ENCODE measurements at places on chromosomes 2 and 18. TPM values are rescaled to one million over a fixed set of nuclear protein-coding genes. Genes with fewer than 3 reads are reported as not detected.

GRCh38 chr2:46366668-46367052, 69.5 kb downstream of the EPAS1 start:
- no peak for DNase-seq
- no peaks in the 10 kb centered on the region for H3K27me3 ChIP-seq
- H3K36me3 ChIP-seq: peaks cover 12% of the 10 kb centered on the region
- H3K4me3 ChIP-seq: no peak overlapping the region
- peaks cover 14% of the 10 kb centered on the region for H3K4me1 ChIP-seq

- H3K27me3 ChIP-seq: no peaks in the 10 kb centered on the region
- no peaks in the 10 kb centered on the region for H3K4me1 ChIP-seq
- H3K4me3 ChIP-seq: no peak overlapping the region
- DNase-seq: no peak
- H3K36me3 ChIP-seq: no peaks in the 10 kb centered on the region
These were observed 348.3 kb upstream of the SYT4 start for GRCh38 chr18:43625582-43625981.

GRCh38 chr2:135991861-135992260, 6.4 kb upstream of the DARS1 start:
- H3K4me3 ChIP-seq: no peak overlapping the region
- no peaks in the 10 kb centered on the region for H3K4me1 ChIP-seq
- DNase-seq: no peak

DNA sequence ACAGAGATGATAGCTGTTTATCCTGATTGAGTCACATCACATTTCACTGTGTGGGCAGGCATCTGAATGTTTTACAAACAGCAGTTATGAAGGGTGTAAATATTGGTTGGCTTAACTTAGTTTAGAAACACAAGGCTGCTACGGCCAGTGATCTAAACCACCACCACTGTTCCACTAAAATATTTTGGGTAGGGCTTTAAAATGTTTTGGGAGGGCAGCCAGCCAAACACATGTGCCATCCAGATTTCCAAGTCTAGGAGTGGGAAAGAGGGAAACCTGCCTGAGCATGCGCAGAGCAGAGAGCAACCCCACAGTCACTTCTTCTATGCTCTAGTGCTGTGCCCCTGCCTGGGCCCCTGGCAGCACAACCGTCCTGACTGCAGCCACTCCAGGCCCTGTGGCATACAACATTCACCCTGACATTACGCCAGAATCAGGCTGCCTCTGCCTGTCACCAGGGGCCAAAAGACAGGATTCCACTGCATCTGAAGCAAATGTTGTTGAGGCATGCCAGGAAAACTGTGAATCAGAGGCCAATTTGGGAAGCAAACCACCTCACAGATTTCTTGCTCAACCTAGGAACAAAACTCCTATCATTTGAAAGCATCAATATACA, 74.8 kb upstream of the COL5A2 start:
- peak; percentile 73 for DNase-seq
- no peaks in the 10 kb centered on the region for H3K27me3 ChIP-seq
- no peaks in the 10 kb centered on the region for H3K36me3 ChIP-seq
- H3K27ac ChIP-seq: peak overlapping the region; percentile 51
- H3K4me3 ChIP-seq: no peak overlapping the region

DNA sequence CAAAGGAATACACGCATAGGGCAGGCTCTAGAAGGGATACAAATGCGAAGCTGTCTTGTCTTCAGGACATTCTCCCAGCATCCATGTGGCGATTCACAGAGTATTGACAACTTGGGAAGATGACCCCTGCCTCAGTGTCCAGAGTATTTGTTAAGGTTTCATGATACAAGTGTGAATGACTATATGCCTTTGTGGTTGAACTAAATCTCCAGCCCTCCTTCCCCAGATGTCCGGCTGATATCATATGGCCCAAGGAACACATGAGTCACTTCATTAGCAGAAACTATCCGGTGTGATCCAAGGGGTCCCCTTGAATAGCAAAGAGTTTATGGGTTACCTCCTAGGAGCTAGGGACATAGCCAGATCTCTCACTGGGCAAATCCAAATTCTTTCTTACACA, 151.0 kb downstream of the INSIG2 start:
- H3K27ac ChIP-seq: no peak overlapping the region
- H3K27me3 ChIP-seq: no peaks in the 10 kb centered on the region
- DNase-seq: no peak
- no peaks in the 10 kb centered on the region for H3K4me1 ChIP-seq
- H3K36me3 ChIP-seq: no peaks in the 10 kb centered on the region

- no peak overlapping the region for H3K27ac ChIP-seq
- no peaks in the 10 kb centered on the region for H3K27me3 ChIP-seq
- no peak overlapping the region for H3K4me3 ChIP-seq
These were observed 103.5 kb downstream of the MSH2 start for GRCh38 chr2:47506436-47506835.

DNA sequence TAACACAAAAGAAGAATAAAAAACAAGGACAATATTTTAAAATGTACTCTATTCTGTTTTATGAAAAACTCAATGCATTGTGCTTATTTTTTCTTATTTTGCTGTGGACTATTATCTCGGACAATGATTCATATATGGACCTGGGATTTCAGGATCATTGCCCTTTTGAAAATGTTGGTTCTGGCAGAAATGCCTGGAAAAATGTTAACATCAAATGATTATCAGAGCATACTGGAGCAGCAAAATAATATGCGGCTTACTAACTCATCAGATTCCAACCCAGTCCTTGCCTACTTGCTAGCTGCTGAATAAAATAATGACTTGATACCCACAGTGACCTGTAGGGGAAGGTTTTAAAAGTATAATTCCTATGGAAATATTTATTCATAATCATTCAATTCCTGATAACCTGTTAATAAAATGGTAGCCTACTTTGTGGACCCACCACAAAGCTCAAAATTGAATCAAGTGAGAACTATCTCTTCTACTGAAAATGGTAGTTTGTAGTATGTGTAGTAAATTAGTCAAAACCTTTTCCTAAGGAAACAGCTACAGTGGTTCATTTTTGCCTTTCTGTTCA, 117.4 kb downstream of the NEB start:
- H3K4me1 ChIP-seq: no peaks in the 10 kb centered on the region
- H3K4me3 ChIP-seq: no peak overlapping the region
- H3K27me3 ChIP-seq: no peaks in the 10 kb centered on the region
- no peaks in the 10 kb centered on the region for H3K36me3 ChIP-seq

DNA sequence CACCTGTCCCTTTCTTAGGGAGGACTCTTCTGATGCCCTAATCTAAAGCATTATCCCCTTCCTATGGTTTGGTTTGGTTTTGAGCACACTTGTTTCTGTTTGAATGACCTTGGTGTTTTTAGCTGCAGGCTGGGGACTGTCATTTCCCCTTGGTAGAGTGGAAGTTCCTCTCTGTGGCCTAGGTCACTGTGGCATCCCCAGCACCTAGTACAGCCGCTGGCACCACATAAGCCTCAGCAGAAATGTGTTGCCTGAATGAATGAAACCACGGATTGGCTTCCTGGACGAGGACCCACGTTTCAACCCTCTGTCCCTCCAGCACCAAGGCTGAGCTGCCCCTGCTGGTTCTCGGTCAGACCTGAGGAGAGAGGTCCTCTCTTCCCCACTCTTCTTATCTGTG, 159.9 kb downstream of the CTIF start:
- H3K4me3 ChIP-seq: no peak overlapping the region
- no peaks in the 10 kb centered on the region for H3K36me3 ChIP-seq
- H3K4me1 ChIP-seq: no peaks in the 10 kb centered on the region
- no peak overlapping the region for H3K27ac ChIP-seq
- H3K27me3 ChIP-seq: no peaks in the 10 kb centered on the region
- no peak for DNase-seq

GRCh38 chr2:223601932-223602666, at the start of gene SCG2:
TSS of gene SCG2 (minus strand) at chr2:223602361. CDS start at chr2:223599282, 3,079 bp downstream.
- H3K27me3 ChIP-seq: no peaks in the 10 kb centered on the region
- no peak within 1 kb of the TSS for H3K4me3 ChIP-seq
- no peaks in the 10 kb centered on the region for H3K4me1 ChIP-seq
- DNase-seq: peak; percentile 80

GRCh38 chr2:29011418-29012060, 30.4 kb downstream of the TOGARAM2 start:
- H3K4me1 ChIP-seq: peaks cover 19% of the 10 kb centered on the region
- no peaks in the 10 kb centered on the region for H3K36me3 ChIP-seq
- no peak overlapping the region for H3K27ac ChIP-seq
- H3K4me3 ChIP-seq: no peak overlapping the region
- H3K27me3 ChIP-seq: no peaks in the 10 kb centered on the region
- no peak for DNase-seq

GRCh38 chr2:121293450-121294325, 8.7 kb upstream of the TFCP2L1 start:
- no peak overlapping the region for H3K27ac ChIP-seq
- H3K4me3 ChIP-seq: no peak overlapping the region
- DNase-seq: no peak
- no peaks in the 10 kb centered on the region for H3K27me3 ChIP-seq
- H3K4me1 ChIP-seq: no peaks in the 10 kb centered on the region

DNA sequence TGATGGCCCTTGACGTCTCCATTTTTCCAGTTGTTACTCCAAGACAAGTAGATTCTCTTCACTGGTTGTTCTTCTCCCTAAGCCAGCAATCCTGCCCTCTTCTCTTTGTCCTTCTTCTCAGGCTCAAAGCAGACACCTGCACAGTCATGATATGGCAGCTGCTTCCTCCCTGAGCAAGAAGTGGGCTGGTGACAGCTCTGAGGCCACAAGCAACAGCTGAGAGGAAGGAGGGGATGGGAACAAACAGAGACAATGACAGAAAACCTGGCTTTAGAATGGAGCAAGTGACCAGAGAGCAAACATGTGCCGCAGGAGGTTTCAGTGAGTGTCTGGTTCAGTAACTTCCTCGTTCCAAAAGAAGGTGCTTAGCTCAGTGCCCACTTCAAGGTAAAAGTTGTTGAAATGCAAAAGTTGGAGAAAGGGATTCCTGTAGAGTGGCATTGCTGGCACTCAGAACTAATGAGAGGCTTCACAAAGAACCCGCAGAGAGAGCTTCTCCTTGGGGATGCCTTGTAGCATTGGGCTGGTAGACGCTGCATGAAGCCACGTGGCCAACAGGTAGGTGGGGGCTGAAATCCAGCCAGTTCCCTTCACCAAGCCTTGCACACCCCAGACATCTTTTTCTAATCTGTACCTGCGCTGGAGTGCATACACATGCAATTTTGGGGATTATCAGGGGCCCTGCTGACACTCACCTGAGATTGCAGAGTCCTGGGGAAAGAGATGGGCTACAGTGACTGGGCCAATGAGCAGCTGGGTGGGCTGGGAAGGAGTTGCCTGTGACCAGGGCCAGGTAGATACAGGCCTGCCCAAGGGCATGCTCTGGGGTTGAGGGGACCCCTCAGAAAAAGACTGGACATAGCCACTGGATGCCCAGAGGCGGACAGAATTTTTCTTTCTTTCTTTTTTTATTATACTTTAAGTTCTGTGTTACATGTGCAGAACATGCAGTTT, 153.3 kb upstream of the RAB12 start:
- no peak for DNase-seq
- no peaks in the 10 kb centered on the region for H3K27me3 ChIP-seq
- no peak overlapping the region for H3K4me3 ChIP-seq
- no peaks in the 10 kb centered on the region for H3K36me3 ChIP-seq
- no peaks in the 10 kb centered on the region for H3K4me1 ChIP-seq
- H3K27ac ChIP-seq: no peak overlapping the region

GRCh38 chr2:64325477-64325851, 128.5 kb upstream of the LGALSL start:
- H3K27ac ChIP-seq: no peak overlapping the region
- H3K36me3 ChIP-seq: no peaks in the 10 kb centered on the region

- peaks cover 16% of the 10 kb centered on the region for H3K4me1 ChIP-seq
- H3K27me3 ChIP-seq: no peaks in the 10 kb centered on the region
- no peak overlapping the region for H3K27ac ChIP-seq
These were observed 24.3 kb upstream of the PSME4 start for GRCh38 chr2:53994818-53995808.

The DNAJC5G gene
- total RNA-seq: not detected

The NCKAP5 gene
- under 0.01 TPM for total RNA-seq

The CAMKMT gene
- total RNA-seq: 12.3 TPM

The DSC2 gene
- 2.7 TPM for total RNA-seq

The SKA1 gene
- not detected for total RNA-seq

The MALL gene
- 5.0 TPM for total RNA-seq

The LTBP1 gene
- 102 TPM for total RNA-seq

The MAL gene
- total RNA-seq: 11.1 TPM

The TWIST2 gene
- 83.8 TPM for total RNA-seq

The TAF4B gene
- total RNA-seq: 8.1 TPM

The CNGA3 gene
- 3.6 TPM for total RNA-seq

The IL36RN gene
- not detected for total RNA-seq

The CAPN14 gene
- total RNA-seq: 0.16 TPM
